ENCODE measurements at places on chromosomes 5 and 9.

GRCh38 chr5:149808264-149808982 is 78.3 kb downstream of the PPARGC1B start:
- no peak for DNase-seq

- DNase-seq = no peak
Observed at GRCh38 chr5:142806841-142807267, 36.7 kb downstream of the ARHGAP26 start.

DNA sequence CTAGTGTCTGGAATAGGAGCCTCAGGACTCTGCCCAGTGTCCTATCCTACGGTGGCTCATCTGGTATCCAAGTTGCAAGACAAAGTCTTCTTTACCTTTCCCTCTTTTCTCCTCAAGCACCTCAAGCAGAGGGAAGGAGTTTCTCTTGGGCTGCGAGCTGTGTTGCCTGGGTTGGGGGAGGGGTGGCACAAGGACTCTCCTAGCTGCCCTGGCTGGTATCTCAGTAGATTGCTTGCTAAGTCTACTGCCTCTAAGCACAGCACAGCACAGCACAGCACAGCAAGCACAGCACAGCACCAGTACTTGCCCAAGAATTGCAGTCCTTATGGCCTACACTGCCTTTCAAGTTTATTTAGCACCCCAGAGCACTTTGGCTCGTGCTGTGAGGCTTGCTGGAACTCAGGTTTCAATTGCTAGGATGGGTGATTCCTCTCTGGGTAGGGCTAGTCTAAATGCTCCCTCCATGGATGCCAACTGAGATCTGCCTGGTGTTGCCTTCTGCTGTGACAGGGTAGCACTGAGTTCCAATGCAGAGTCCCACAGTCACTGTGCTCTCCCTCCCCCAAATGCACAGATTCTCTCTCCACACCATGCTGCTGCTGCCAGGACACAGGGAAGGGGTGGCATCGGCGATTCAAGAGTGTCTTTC is 213.1 kb upstream of the POU5F2 start:
- no peak for DNase-seq

- no peak for DNase-seq
Observed at GRCh38 chr9:28121366-28121765, 548.1 kb upstream of the C9orf72 start.

DNA sequence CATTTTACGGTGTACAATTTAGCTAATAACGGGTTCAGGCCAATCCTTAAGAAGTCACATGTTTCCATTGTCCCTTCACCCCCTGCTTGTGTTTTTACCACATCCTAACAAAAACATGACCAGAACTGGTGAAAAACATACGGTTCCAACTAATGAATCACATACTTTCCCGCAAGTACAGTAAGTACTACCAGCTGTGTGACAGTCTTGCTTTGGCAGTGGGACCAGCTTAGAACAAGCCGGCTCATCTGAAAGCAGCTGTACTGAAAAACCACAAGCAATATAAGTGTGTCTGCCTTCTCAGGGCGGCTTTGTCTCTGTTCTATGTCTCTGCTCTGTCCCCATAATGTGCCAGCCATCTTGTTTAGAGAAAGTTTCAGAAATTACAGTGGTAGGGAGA is 242.5 kb downstream of the BNC2 start:
- no peak for DNase-seq

DNA sequence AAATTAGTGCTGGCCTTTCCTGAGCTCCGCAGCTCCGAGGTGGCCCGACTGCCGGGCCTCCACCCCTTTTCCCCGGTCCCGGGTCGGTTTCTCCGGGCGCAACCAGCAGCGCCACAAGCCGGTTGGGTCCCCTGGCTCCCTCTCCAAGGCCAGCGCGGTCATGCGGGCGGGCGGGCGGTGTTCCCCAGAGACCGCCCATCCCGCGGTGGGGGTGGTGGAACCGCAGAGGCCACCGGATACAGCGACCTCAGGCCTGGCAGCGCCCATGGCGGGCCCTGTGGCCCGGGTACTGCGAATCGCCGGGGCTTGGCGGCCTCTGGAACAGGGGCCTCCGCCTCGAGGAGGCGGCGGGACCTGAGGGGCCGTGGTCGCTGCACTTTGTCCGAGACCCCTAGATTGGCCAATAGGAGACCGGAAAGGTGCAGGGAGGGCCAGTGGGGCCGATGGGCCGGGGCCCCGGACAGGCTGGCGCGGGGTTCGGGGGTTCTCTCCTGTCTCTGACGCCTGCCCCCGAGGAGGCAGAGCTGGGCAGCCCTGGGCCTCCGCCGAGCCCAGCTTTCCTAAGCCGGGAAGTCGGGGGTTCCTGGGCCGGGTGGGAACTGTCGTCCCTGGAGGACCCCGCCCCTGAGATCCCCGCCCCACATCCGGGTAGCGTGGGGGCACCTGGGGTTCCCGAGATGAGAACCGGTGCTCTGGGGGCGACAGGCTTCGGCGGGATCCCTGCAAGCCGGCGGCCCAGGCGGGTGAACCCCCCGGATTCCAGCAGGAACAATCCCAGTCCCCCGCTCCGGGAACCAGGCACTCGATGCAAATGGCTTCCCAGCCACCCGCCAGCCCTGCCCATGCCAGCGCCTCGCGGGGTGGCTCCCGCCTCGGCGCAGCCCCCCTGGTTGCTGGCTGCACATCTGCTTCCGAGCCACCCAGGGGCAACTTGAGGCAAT is 293.9 kb downstream of the ZSWIM6 start:
- DNase-seq = no peak

GRCh38 chr9:116873491-116873890 is 186.4 kb downstream of the TRIM32 start:
- DNase-seq = no peak

- DNase-seq = no peak
Observed at GRCh38 chr9:97675655-97676054, 21.5 kb downstream of the XPA start.

DNA sequence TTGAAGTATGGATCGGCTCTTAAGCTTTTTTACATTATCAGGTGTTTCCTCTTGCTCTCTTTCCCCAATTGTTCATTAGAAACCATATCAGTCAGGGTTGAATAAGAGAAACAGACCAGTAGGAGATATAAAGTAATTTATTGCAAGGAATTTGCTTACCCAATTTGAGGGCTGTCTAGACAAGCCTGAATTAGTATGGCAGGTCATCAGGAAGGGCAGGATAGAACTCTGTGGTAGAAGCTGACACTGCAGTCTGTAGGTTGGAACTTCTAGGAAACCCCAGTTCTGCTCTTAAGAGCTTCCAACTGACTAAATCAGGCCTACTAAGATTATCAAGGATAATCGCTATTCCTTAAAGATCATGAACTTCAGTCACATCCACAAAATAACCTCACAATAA is 24.3 kb downstream of the ISOC1 start:
- no peak for DNase-seq

- no peak for DNase-seq
Observed at GRCh38 chr5:113081881-113082546, 105.4 kb downstream of the DCP2 start.

- no peak for DNase-seq
Observed at GRCh38 chr5:103264508-103264907, 5.9 kb downstream of the MACIR start.

- DNase-seq = no peak
Observed at GRCh38 chr9:92610470-92611420, 59.2 kb downstream of the IPPK start.

GRCh38 chr5:42995360-42995751 is 44.8 kb downstream of the ANXA2R start:
- DNase-seq = no peak

- no peak for DNase-seq
Observed at GRCh38 chr5:136491806-136492205, 126.5 kb upstream of the TRPC7 start.

DNA sequence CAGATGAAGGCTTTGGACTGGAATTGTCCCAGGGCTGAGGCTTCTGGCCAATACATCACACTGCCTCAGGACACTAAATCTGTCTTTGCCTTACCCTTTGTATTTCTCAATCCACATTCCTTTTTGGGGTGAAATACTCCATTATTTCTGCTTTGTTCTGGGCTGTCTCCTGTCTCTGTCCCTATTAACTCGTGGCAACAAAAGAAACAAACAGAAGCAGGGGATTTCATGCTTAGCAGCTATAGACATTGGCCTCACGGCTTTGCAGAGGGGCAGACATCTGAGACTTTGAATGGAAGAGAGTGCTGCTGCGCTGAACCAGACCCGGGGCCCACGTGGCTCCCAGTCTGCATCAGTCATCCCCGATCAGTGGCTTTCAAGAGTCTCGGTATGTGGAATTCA is 129.7 kb downstream of the ARL15 start:
- DNase-seq = no peak

DNA sequence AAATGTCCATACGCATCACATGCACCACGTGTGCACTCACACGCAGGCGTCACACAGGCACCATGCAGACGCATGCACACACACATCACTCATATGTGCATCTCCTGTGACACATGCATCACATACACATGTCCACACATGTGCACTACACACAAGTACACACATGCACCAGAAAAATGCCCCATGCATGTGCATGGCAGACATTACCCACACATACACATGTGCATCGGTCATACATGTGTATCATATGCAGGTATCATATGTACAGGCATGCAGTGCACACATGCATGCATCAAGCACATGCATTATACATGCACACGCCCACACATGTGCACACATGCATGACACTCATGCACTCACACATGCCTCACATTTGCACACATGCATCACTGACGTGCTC is 26.1 kb downstream of the ADAMTS2 start:
- no peak for DNase-seq

GRCh38 chr9:15294604-15295003 is 12.4 kb downstream of the TTC39B start:
- no peak for DNase-seq

GRCh38 chr5:142357469-142358090 is 32.8 kb upstream of the SPRY4 start:
- no peak for DNase-seq

- no peak for DNase-seq
Observed at GRCh38 chr9:98091735-98092612, 27.0 kb downstream of the TRIM14 start.

DNA sequence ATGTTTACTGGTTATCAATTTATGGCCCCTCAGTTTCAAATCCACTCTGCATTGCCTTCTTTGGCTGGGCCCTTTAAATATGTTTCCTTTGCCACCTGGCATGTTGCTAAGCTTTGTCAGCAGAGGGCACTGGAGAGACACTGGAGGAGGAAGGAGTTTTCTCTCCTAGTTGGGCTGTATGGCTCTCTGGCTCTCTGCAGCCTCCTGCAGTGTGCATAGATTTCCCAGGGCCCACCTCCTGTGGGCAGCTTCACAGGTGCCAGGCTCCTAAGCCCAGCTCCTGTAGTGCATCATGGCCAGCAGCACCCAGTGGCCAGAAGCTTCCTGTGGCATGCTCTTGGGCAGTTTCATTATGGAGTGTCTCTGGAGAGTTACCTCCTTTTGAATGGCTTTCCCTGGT is 23.3 kb downstream of the CAVIN4 start:
- no peak for DNase-seq

DNA sequence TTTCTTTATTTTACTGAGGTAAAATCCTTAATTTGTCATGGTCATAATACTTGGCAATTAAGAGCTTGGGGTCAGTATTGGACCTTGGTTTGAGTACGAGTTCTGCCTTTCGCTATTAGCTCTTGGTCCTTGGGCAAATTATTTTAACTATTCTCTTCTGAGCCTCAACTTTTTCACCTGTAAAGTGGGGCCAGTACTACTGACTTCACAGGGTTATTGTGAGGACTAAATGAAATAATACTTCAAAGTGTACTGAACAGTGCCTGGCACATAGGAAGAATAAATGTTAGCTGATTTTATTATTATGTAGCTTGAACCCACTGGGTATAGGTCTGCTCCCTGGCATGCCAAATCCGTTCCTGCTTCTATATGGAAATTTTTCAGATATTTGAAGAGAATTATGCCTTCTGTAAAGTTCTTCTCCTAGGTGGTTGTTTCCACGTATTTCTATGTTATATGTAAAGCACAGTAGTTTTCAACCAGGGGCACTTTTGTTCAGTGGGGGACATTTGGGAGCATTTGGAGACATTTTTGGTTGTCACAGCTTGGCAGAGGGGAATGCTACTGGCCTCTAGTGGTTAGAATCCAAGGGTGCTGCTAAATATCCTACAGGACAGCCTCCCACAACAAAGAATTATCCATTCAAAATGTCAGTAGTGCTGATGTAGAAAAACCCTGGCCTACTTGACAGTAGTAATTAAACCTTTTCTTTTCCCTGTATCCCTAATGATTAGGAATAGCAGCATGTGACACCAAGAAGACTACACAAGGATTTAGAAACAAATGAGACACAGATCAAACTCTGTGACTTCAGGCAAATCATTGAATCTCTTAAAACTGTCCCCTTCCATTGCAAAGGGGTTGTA is 4.5 kb downstream of the RCL1 start:
- DNase-seq = no peak

DNA sequence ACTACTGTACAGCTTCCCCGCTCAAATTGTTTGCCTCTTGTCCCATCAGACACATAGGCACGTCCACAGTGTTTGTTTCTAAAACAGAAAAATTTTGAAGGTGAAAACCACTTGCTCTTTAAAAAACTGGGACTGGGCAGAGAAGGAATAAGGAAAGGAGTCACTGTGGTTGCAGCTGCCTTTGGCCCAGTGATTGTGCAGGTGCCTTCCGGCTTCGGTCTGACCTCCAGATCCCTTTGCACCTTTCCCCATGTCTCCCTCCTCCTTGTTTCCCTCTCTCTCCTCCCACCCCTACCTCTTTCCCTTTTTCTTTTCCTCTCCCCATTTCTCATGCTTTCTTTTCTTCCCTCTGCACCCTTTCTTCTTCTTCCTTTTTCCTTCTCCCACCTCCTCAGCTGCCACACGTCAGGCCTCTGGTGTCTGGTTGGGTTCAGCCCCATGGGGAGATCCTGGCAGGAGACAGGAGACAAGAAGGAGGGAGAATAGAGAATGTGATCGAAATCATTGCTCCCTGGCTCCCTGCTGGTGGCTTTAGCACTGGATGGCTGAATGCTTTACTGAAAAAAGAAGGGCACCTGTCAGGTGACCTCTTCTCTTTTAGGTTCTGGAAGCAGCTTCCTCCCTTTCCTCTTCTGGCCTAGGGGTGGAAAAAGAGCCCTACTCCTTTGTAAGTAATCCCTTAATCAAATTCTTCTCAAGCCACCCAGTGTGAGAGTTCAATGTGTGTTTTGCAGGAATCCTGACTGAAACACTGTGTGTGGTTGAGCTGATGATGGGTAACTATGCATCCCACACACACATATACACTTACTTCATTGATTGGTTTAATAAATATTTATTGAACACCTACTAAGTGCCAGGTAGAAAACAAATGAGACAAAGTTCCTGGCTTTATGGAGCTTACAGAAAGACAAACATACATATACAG is 267.3 kb downstream of the MAST4 start:
- no peak for DNase-seq

- DNase-seq = no peak
Observed at GRCh38 chr9:6305954-6306563, 22.1 kb upstream of the TPD52L3 start.

GRCh38 chr9:126517833-126518356 is 95.8 kb upstream of the LMX1B start:
- DNase-seq = no peak

GRCh38 chr5:83931969-83932368 is 211.3 kb upstream of the HAPLN1 start:
- no peak for DNase-seq

Data from T-helper 9 cell (primary cell).